Pons (tissue), 1 donor: ENCODE measurements at places on chromosomes 13 and 19.

DNA sequence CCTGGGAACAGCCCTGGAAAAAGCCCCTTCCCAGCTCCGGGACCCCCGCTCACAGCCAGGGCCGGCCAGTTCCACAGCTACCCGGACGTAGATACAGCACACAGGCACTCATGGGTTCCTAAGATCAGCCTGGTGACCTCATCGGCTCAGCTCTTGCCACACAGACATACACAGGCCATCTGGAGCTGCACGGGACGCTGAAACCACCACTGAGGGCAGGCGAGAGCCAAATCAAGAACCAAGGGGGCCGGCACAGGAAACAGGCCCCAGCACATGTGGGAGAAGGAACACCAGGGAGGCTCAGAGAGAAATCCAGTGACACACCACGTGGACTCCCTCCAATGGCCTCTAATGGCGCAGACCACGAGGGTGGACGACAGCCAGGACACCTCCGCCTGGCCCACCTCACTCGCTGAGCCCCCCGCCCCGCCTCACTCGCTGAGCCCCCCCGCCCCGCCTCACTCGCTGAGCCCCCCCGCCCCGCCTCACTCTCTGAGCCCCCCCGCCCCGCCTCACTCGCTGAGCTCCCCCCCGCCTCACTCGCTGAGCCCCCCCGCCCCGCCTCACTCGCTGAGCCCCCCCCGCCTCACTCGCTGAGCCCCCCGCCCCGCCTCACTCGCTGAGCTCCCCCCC lies 69.7 kb upstream of the C13orf46 start:
- DNase-seq = no peak

GRCh38 chr13:29421118-29421517 lies 174.4 kb downstream of the SLC7A1 start:
- no peak for DNase-seq

GRCh38 chr13:28340272-28340793 lies 154.6 kb downstream of the FLT1 start:
- DNase-seq = no peak

DNA sequence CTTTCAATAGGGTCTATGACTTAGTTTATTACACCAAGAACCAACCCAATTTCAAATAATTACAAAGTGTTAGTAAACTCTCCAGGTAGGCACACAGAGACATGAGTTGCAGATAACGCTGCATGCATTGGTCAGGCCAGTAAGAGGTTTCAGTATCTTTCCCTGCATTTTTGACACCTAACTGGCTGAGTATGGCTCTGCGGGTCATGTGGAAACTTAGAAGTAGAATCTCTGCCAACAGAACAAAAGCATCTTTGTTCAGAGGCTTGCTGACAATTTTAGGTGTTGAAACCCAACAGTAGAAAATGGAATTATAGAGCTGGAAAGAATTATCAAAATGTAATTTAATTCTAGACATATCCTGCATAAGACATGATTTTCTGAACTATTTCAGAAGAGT lies 25.3 kb downstream of the HTR2A start:
- peak; percentile 56 for DNase-seq

DNA sequence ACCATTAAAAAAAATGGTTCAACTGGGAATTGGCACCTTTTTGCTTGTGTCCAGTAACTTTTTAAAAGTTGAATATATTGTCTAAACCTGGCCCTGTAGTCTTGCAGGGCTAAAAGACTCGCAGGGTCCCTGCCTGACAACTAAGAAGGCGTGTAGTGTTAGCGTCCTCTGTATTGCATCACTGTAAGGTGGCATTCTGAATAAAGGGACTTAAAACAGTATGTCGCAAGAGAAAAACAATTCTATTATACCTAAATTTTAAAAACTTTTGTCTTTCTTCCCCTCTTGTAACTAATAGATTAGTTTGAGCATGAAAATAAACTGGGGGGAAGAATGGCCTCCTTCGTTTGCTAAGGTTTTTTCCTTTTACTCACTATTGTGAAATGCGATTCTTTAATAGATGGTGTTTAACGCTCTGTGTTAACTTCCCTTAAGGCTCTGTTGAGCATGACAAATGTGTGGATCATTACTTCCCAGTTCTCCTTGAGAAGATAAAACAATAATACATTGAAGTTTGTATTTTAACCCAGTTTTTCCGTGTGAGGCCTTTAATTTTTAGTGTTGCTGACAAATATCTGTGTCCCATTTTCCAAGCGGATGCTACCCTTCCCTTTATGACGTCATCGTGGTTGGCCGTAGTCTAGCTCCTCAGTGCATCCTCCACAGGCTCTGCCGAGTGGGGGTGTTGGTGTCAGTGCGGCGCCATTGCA lies 134.6 kb downstream of the KATNAL1 start:
- DNase-seq = no peak

DNA sequence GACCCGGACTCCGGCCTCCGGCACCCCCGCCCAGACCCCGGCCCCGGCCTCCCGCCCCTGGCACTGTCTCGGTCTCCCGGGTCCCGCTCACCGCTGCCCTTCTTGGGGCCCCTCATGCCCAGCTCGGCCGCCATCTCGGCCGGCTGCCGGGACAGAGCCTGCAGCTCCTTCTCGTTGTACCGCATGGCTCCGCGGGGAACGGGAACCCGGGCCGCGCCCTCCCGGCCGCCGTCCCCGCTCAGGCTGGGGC lies 140 bp downstream of the PLEKHJ1 start:
- DNase-seq = no peak

GRCh38 chr13:60267498-60268202 lies 103.9 kb upstream of the DIAPH3 start:
- no peak for DNase-seq

GRCh38 chr13:76638882-76639281 lies 247.3 kb downstream of the KCTD12 start:
- DNase-seq = no peak

- no peak for DNase-seq
These were observed 20.5 kb downstream of the SMARCA4 start for GRCh38 chr19:10981252-10981895.

GRCh38 chr19:58543826-58544590 lies at the start of gene TRIM28:
Gene TRIM28 (plus strand): TSS chr19:58544064. CDS start chr19:58544758, 694 bp downstream.
- DNase-seq = peak; percentile 97

DNA sequence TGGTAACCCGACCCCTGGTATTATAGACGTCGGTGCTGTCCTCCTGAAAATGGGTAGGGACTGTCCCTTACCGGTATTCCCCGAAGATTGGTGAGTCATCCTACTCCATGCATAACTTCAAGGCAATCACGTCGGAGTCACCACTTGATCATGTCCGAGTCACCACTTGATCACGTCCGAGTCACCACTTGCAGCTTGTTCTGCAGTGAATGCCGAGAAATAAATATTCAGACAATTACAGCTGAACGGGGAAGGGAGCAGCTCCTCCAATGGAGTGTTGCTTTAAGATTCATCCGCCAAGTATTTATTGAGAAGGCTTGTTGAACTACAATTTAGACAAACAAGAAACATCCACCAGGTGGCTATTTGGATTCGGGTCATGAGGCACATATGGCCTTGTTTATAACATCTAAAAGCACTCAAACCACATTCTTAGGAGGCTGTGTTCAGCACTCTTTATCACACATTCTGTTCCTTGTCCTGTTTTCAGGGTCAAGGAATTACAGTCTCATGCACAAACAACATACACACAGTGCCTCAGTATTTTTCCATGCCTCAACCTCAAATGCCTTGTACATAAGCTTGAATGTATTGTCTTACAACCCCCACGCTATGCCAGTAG lies 43.1 kb downstream of the ZNF726 start:
- no peak for DNase-seq

GRCh38 chr13:112178769-112179168 lies 111.8 kb downstream of the SOX1 start:
- no peak for DNase-seq

- peak; percentile 47 for DNase-seq
These were observed 89.2 kb downstream of the RGCC start for GRCh38 chr13:41546372-41547190.

- DNase-seq = no peak
These were observed 25.5 kb downstream of the FOXO1 start for GRCh38 chr13:40640845-40641458.

DNA sequence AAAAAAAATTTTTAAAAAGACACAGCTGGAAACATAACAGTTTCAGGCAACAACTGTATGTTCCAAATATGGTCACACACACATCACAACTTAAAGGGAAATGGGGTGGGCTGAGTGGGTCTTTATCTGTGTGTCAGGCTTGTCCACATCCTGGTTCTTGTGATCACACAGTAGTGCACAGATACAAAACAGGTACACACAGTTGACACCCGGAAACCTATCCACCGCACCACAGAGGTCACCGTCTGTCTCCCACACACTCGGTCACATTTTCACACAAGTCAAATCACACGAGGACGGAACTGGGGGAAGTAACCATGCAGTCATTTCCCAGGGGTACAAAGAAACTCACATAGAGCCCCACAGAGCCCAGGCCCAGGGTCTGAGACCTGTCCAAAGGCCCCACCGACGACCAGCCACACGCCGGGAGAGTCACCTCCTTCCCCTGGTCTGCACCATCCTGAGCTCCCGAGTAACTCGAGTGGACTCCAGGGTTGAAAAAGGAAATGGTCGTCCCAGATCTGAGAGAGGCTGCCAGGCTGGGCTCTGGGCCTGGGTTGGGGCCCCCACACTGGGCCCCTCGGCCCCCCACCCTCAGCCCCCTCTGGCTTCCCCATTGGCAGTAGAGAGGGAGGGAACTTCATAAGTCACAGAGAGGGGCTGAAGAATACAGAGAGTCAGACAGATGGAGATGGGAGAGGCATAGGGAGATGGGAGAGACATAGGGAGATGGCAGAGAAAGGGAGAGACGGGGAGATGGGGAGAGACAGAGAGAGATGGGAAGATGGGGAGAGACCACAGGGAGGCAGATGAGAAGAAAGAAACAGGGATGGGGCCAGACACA lies 1.3 kb upstream of the PPAN start:
- DNase-seq = no peak

GRCh38 chr19:30226464-30227011 lies 145.6 kb upstream of the ZNF536 start:
- DNase-seq = peak; percentile 55

- DNase-seq = peak; percentile 79
These were observed 157.3 kb downstream of the DNAJC3 start for GRCh38 chr13:95834134-95834765.

- DNase-seq = no peak
These were observed 27.4 kb upstream of the VN1R4 start for GRCh38 chr19:53294786-53295441.

DNA sequence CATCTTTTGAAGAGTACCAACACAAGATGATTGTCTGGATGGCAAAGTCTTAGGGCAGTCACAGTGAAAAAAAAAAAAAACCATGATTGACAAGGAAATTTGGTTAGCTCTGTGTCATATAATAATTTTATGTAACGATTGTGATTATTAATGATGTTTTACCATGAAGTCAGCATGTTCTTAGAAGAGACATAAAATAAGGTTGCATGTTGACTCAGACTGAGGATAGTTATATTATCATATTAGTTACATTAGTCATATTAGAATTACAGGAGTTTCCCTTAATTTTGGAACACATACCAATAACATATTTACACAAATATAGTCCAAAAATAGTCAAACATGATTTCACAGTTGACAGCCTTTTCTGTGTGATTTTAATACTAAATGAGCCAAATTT lies 5.7 kb downstream of the ZNF431 start:
- DNase-seq = no peak

- peak; percentile 17 for DNase-seq
These were observed 663 bp upstream of the SMAD9 start for GRCh38 chr13:36920616-36921185.

- DNase-seq = no peak
These were observed 14.5 kb downstream of the NKPD1 start for GRCh38 chr19:45146251-45146650.

DNA sequence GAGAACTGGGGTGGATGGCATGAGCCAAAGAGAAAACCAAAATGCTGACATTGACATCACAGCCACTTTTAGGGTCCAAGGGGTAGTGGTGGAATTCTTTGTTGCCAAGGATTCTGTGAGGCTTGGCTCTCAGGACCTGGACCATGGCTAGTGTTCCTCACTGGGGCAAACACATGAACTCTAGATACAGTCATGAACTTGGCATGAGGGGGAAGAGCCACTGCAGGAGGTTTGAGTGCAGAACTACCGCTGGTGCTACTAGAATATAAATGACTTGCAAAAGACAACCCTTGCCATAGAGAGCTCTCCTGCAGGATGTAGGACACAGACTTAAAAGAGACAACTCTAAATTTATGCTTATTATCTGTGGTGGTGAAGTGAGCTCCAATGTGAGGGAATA lies 29.8 kb upstream of the FRY start:
- no peak for DNase-seq

- DNase-seq = no peak
These were observed 51.8 kb downstream of the CRTC1 start for GRCh38 chr19:18735324-18735723.

DNA sequence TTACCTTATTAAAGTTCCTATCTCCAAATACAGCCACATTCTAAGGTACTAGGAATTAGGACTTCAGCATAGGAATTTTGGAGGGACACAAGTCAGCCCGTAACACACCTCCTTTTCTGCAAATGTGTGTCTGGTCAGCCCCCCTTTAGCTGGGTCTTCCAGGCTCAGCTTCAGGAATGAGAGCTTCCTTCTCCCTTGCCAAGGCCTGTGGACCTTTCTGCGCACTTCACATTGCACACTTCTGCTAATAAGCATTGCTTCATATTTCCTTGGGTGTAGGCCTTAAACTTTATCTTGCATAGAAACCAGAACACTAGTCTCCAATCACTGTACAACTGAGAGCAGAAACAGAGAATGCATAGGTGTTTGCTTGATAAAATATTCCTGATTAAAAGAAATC lies 4.5 kb upstream of the STK24 start:
- no peak for DNase-seq

GRCh38 chr19:13019332-13019731 lies 24.1 kb downstream of the NFIX start:
- DNase-seq = no peak

GRCh38 chr19:56282809-56283208 lies 10.3 kb downstream of the EDDM13 start:
- DNase-seq = no peak

DNA sequence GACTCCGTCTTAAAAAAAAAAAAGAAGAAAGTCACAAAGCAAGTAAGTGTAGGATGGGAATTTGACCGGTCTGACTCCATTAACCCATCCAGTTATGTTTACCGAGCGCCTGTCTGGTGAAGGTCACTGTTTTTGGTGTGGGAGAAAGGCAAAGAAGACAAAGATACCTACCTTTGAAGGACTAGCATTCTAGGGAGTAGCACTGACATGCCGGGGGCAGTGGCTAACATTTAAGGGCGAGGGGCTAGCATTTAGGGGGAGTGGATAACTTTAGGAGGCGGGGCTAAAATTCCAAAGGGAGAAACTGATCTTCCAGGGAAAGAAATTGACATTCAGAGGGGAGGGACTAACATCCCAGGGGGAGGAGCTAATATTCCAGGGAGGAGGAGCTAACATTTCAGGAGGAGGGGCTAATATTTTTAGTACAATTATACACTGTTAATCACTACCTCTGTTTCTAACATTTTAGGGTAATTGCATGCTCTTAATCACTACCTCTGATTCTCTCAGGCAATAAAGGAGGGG lies 8.7 kb downstream of the GPR32 start:
- no peak for DNase-seq

- no peak for DNase-seq
These were observed 7.2 kb upstream of the KATNAL1 start for GRCh38 chr13:30314562-30314961.
